ENCODE measurements at places on chromosomes 3 and 15.

DNA sequence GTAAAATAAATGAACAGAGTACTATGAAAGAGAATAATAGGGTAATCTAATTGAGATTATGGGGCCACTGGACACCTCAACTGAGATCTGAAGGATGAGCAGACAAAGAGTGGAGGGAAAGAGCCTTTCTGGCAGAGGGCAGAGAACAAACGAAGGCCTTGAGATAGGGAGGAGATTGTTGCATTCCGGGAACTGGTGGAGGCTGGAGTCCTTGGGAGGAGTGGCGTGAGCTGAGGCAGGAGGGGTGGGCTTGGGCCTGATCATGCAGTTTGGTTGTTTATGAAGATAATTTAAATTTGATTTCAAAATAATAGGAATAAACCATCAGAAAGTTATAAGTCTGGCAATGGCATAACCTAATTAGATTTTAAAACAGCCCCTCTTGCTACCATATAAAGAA, 59.5 kb upstream of the GALNT15 start:
- no peak for DNase-seq

DNA sequence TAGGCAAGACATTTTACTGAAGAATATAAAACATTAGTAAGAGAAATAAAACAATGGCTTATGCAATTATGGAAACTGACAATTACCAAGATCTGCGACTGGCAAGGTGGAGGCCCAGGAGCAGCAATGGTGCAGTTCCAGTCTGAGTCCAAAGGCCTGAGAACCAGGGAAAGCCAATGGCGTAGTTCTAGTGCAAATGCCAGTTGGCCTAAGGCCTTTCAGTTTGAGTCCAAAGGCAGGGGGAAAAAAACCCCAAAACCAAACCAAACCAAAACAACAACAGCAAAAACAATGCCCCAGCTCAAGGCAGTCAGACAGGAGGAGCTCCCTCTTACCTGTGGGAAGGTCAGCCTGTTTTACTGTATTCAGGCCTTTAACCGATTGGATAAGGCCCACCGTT, 72.6 kb downstream of the ST6GAL1 start:
- DNase-seq, result no peak

GRCh38 chr3:122502941-122503340, 11.8 kb downstream of the KPNA1 start:
- no peak for DNase-seq

DNA sequence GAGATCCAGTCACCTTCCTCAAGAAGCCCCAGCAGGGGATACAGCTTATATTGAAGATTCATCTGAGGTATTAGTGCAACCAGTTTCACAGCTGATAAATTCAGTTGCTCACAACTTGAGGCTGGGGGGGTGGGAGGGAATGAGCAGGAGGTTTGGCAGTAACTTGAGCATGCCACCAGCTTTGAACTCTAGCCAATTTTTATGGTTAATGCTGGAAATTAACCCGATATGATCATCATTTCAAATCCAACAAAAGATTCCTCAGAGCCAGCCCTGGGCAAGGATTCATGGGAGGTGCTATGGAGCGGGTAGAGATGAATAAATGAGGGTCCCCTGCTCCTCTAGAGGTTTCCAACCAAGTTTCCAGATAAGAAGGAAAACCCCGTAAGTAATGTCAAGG, 73.1 kb upstream of the HES1 start:
- no peak for DNase-seq

- no peak for DNase-seq
Observed at GRCh38 chr3:50408443-50408944, 49.2 kb upstream of the TMEM115 start.

DNA sequence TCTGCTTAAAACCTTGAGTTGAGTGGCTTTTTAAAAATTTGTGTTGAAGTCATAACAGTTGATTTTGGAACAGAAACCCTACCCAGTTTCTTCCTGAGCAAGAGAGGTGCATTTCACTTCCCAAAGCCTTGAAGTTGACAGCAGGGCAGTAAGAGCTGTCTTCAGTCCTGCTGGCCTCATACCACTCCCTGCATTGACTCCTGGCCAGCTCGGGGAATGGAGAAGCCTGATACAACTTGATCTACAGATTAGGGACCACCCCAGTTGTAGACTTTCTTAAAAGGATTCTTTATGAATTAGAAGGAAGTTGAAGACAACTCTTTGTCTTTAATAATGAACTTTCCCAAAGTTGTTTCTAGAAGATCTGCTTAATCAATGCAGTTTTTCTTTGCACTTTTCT, 90.6 kb upstream of the FLNB start:
- DNase-seq, result no peak

DNA sequence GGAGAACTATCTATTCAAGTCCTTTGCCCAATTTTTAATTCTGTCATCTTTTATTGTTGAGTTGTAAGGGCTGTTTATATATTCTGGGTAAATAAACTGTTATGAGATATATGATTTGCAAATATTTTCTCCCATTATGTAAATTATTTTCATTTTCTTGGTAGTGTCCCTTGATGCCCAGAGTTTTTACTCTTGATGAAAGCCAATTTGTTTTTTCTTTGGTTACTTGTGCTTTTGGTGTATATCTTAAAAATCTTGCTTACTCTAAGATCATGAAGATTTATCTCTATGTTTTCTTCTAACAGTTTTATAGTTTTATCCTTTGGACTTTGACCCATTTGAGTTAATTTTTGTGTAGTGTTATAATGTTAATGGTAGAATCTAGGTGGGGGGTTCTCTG, 44.5 kb downstream of the TIMP4 start:
- no peak for DNase-seq

- no peak for DNase-seq
Observed at GRCh38 chr3:58209933-58210332, 839 bp downstream of the DNASE1L3 start.

DNA sequence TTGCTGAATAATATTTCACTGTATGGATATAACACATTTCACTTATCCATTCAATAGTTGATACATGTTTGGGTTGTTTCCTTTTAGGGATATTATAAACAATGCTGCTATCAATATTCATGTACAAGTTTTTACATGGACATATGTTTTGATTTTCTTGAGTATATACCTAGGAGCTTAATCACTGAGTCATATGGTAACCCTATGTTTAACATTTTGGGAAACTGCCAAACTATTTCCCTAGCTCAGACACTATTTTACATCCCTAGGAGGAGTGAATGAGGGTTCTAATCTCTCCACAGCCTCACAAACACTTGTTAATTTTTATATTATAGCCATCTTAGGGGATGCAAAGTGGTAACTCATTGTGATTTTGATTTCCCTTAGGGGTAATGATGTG, 66.0 kb downstream of the GPR156 start:
- no peak for DNase-seq

DNA sequence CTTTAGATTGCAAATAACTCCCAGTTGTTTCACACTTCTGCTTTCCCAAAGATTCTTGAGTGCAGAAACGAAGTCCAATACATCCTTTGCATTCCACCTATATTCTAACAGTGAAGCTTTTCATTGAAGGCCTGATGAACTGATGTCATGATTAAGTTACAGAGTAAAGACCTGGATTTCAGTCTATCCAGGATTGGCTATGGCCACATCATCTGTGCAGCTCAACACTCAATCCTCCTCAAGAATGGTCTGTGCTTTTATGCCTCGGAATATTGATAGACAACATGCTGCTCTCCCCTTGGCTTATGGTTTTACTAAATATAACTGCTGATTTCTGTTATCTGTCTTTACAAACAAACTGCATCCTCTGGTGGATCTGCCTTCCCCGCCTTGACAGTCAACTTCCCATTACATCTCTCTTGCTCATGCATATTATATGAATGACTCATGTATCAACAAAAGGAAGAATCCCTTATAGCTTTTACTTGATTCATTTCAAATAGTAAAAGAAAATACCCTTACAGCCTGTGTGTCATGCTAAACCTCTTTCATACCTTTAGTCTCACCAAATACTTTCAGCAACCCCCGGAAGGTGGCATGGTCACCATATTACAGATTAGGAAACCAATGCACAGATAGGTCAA, 59.5 kb downstream of the SCN11A start:
- no peak for DNase-seq

GRCh38 chr15:99425657-99426301, 140.0 kb upstream of the MEF2A start:
- DNase-seq, result no peak

DNA sequence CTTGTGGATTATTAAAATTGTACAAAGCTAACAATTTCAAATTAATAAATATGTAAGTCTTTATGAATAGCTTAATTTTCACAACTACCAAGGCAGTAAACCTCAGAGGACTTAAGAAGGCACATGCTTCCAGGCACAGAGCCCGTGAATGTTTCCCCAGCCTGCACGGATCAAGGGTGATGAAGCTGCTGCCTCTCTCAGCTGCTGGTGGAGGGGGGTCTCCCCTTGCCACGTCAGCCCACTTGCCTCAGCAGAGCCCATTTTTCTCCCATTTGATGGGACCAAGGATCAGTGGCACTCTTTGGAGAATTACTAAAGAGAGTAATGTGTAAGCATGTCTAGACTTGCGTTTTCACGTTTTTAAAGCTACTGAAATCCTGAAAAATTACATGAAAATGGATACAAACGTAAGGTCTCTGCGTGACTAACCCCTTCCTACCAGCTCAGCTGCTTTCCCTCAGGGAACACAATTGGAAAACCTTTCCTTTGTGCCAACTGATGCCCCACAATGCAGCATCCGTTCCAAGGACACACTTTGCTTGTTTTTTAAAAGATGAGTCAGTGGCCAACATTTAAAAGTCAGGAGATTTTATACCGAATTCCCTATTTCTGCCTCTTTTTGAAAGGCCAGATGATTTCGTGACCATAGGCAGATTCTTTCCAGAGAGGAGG, 494.1 kb downstream of the GABRG3 start:
- no peak for DNase-seq

DNA sequence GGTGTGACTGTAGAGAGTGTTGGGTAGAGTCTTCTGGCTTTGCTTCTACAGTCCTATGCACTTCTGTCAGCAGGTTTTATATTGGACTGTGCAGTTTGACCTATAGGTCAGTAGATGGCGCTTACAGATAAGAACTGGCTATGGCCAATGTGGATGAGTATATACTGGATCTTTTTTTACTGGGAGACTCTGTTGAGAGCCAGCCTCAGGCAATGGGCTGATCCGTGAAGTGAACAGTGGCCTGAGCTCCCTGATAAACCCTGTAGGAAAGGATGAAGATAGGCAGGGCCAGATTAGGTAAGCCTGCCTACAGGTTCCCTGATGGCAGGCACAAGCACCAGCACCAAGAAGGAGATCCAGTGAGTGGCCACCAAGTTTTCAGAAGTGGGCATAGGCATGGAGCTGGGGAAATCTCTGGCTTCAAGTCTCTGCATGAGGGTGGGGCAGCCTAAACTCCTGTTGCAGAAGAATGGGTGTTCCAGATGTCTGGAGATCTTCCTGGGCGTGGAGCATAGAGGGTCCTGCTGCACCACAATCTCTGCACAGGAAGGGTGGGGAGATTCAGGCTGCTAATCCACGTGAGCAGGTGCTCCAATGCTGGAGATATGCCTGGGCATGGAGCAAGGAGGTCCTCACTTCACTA, 326.0 kb upstream of the SGO1 start:
- DNase-seq, result no peak

GRCh38 chr3:123021388-123021787, 6.2 kb downstream of the SEMA5B start:
- no peak for DNase-seq

DNA sequence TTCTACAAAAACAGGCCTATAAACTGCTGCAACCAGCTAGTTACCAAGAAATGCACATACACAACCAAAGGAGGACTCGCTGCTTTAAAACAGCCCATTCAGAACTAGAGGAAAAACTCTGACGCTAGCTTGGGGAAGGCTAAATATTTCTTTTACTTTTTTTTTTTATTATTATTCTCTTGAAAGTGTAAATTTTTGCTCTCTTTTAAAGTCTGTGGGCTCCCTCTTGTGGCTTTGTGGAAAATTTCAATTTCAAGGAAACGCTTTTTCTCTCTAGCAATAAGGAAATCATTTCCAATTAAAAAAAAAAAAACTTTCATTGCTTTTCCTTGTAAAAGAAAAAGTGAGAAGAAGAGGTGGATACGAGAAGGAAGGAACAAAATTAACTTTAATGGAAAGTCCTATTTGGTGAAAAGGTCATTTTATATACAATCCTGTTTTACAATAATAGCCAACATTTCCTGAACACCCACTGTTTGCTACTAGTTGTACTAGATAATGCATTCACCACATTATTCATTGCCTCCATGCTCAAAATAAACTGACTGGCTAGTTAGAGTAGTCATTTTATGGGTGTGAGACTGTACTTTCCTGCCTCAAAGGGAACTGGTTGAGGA, 51.2 kb upstream of the SAMMSON start:
- DNase-seq, result no peak

- DNase-seq, result no peak
Observed at GRCh38 chr3:197737749-197738462, 1.2 kb upstream of the RUBCN start.

DNA sequence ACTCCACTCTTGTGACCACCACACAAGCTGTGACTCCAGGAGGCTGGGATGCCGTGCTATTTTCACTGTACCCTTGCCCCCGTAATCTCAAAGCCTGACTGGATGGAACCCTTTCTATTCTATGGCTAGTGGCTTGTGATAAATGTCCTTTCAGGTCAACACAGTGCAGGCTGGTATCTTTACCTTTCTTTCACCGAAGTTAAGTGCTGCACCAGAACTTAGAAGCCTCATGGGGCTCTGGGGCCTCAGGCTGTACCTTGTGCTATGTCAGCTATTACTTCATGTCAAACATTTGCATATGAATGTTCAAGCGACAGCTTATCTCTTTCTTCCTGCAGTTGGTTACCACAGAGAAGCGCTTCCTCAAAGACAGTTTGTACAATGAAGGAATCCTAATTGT, 66.8 kb downstream of the RPL39L start:
- no peak for DNase-seq

DNA sequence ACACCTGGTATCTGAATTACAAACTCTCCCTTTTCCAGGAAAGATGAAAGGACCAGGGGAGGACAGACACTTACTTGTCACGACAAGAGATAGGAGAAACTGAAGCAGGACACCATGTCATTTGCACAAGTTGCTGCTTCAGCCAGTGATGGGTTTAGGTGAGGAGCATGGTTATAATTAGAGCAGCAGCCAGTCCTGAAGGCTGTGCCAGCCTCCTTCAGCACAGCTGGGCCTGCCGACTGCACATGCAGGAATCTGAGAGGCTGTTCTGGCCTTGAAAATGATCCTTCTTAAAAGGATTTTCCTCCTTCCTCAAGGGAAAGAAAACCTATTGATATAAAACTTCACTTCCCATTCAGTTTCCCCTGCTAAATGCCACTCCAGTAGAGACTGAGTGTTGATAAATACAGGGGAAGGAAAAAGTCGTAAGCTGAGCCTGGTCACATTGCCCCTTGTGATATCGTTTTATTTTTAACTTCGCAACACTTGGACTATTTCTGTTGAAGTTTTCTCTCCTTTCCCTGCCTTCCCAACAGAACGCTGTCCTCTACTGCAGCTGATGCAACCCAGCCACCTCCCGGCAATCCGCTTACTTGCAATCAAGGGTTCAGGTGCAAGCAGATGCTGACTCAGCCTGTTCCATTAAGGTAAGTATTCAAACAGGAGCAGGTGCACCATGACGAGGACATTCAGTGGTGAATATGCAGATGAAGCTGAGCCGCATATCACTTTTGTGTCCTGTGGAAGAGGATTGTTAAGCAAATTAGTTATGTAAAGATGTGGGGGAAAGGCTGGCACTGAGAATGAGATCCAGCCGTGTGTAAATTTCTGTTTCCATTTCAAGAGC, at the start of gene FBXO40:
TSS of gene FBXO40 (plus strand) at position 524 of the 847 bp plus-strand sequence. CDS start 27,197 bp downstream, outside the sequence.
- DNase-seq, result no peak

Data from CD4-positive, alpha-beta T cell treated with Interleukin-4 for 1 hour (primary cell).